ENCODE measurements at places on chromosomes 2 and 18.

DNA sequence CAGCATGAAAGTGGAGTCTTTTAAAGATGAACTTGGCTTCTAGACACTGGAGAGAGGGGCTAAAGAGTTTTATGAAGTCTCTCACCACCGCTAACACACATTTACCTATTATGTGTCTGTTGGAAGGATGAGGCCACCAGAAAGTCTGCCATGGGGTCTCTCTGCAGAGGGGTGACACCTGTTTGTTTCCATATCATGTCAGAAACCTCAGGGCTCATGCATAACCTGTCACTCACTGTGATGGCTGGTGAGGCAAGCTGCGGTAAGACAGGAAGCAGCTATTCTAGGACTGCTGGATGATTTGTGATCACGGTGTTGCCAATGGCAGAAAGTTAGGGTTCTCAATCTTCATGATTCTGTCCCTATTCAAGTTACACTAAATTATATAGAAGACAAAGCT is 60.8 kb upstream of the DNMT3A start:
- no peak for DNase-seq

DNA sequence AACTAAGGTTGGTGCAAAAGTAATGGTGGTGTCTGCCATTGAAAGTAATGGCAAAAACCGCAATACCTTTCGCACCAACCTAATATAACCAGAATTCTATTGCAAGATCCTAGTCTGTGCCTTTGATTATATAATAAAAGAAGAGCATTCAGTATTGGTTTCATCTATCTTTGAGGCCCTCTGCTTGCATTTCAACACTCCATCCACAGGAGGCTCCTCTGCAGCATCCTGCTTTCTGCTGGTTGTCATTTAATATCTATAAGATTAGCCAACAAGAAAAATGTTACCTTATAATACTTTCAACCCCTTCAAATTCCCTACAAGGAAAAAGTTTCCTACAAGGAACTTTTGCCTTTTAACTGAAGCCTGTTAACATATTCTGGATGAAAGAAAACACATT is 139.2 kb downstream of the CDCA7 start:
- no peak for DNase-seq

DNA sequence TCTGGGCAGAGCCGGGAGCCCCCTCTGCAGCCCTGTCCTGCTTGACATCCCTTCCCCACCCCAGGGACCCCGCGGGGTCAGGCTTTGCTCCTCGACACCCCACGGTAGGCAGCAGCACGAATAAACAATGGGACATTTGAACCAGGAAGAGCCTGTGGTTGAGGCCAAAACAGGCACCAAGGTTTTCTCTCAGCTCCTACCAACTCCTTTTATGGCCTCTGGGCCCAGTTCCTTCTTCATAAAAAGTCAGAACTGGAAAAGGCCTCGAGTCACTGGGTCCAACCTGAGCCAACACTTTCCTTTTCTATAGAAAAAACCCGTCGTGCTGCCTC is 20.6 kb downstream of the TEX44 start:
- peak; percentile 83 for DNase-seq

DNA sequence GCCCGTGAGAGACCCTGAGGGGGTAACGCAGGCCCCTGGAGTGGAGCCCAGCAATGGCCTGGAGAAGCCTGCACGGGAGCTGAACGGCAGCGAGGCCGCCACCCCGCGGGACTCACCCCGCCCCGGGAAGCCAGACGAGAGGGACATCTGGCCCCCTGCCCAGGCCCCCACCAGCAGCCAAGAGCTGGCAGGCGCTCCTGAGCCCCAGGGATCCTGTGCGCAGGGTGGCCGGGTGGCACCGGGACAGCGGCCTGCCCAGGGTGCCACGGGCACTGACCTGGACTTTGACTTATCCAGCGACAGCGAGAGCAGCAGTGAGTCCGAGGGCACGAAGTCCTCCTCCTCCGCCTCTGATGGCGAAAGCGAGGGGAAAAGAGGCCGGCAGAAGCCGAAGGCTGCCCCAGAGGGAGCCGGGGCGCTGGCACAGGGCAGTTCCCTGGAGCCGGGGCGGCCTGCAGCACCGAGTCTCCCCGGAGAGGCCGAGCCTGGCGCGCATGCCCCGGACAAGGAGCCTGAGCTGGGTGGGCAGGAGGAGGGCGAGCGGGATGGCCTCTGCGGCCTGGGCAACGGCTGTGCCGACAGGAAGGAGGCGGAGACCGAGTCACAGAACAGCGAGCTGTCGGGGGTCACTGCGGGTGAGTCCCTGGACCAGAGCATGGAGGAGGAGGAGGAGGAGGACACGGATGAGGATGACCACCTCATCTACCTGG is 35.1 kb downstream of the CTDP1 start:
- DNase-seq = no peak

- DNase-seq = no peak
Observed at GRCh38 chr2:29829841-29830240, 91.5 kb downstream of the ALK start.

DNA sequence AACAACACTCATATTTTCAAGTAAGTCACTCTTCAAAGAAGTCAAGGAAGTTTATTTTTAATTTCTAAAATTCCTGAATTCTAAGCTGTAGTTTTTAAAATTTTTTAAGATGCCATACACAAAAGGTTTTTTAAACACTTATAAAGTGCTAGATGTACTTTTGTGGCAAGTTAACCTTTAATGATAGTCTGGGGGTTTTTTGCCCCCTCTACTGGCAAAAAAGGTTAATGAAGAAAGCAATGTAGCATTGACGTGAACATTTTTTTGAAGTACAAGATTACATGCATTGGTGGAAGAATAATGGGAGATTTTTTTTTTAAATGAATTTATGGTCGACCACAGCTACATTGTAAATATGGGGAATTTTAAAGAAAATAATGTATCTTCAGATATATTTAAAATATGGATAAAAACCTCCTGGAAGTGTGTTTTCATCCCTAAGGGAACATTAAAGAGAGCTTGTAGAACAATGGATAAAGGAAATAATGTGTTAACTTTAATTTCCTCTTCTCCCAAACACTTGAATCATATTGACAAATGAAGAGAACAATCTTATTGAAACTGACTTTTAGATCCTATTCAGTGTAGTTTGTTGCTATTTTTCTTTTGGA is 12.6 kb downstream of the ITPRID2 start:
- DNase-seq = no peak

GRCh38 chr2:4134551-4135550 is 431.5 kb downstream of the DCDC2C start:
- DNase-seq = no peak

GRCh38 chr2:47984041-47984440 is 77.7 kb upstream of the FBXO11 start:
- no peak for DNase-seq

GRCh38 chr2:240384711-240385450 is 50.6 kb upstream of the GPC1 start:
- peak; percentile 43 for DNase-seq

All from sigmoid colon (tissue), 7 donors.